GM12878 (cell line): ENCODE measurements at places on chromosomes 7 and 10. TPM values are rescaled to one million over a fixed set of nuclear protein-coding genes. Genes with fewer than 3 reads are reported as not detected.

- H3K27ac ChIP-seq, result no peak overlapping the region
- no peaks in the 10 kb centered on the region for H3K4me1 ChIP-seq
- DNase-seq, result no peak
- no peak overlapping the region for H3K4me3 ChIP-seq
- H3K27me3 ChIP-seq, result no peaks in the 10 kb centered on the region
Observed at GRCh38 chr7:118327174-118327573, 102.7 kb downstream of the ANKRD7 start.

DNA sequence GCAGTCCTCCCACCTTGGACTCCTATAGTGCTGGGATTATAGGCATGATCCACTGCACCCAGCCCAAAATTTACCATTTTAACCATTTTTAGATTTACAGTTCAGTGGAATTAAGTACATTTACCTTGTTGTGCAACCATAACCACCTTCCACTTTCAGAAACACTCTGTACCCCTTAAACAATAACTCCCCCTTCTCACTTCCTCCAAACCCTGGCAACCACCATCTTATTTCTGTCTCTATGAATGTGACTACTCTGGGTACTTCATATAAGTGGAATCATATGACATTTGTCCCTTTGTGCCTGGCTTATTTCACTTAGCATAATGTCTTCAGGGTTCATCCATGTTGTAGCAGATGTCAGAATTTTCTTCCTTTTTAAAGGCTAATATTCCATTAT lies 33.6 kb downstream of the SUFU start:
- DNase-seq, result peak; percentile 19

DNA sequence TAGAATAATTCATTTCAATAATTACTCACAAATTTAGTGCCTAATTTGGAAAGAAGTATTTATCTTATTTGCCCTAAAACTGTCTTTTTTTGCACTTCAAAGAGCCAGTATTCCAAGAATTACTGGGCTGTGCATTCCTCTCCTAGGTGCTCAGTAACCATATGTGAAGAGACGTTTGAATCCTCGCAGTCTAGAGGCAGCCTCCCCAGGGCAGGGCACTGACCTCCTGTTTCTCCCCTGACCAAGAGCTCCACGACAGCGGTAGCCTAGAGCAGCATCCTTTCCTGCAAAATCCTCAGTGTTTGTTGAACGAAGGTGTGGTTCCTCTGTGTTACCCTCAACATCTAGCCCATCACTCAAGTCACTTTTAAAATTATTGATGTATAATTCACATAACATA lies 113.1 kb downstream of the EEPD1 start:
- no peaks in the 10 kb centered on the region for H3K27me3 ChIP-seq
- H3K4me3 ChIP-seq, result no peak overlapping the region
- H3K36me3 ChIP-seq, result no peaks in the 10 kb centered on the region
- H3K4me1 ChIP-seq, result peaks cover 15% of the 10 kb centered on the region
- no peak for DNase-seq

GRCh38 chr7:6260291-6261187 lies 11.9 kb downstream of the CYTH3 start:
- H3K27me3 ChIP-seq, result no peaks in the 10 kb centered on the region
- no peak overlapping the region for H3K4me3 ChIP-seq
- H3K4me1 ChIP-seq, result peaks cover 17% of the 10 kb centered on the region
- peak overlapping the region; percentile 19; the same call in 1 of the 2 replicates for H3K27ac ChIP-seq
- DNase-seq, result no peak

- H3K27ac ChIP-seq, result no peak overlapping the region
- no peaks in the 10 kb centered on the region for H3K27me3 ChIP-seq
- no peak for DNase-seq
Observed at GRCh38 chr7:103679151-103680132, 233.4 kb upstream of the SLC26A5 start.

DNA sequence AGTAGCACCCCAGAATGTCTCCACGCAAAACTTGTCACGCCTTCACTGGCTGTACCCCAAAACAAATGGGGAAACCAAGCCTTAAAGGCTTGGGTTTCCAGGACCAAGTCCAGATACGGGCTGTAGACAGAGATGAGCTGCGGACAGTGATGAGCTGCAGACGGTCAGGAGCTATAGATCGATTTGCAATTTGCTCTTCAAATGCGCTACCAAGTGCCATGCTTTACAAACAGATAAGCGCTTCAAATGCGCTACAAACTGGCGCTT lies 658 bp upstream of the SGCE start:
- H3K27me3 ChIP-seq, result no peaks in the 10 kb centered on the region
- no peaks in the 10 kb centered on the region for H3K36me3 ChIP-seq
- H3K4me3 ChIP-seq, result peak overlapping the region; percentile 71
- no peak for DNase-seq
- H3K4me1 ChIP-seq, result no peaks in the 10 kb centered on the region; the same call in 1 of the 2 replicates

GRCh38 chr10:69172241-69172982 lies 7.6 kb upstream of the SUPV3L1 start:
- H3K4me1 ChIP-seq, result peaks cover 6% of the 10 kb centered on the region; the same call in 1 of the 2 replicates
- H3K4me3 ChIP-seq, result peak overlapping the region; percentile 9; the same call in 1 of the 2 replicates
- peak overlapping the region; percentile 16; the same call in 1 of the 2 replicates for H3K27ac ChIP-seq
- DNase-seq, result no peak

DNA sequence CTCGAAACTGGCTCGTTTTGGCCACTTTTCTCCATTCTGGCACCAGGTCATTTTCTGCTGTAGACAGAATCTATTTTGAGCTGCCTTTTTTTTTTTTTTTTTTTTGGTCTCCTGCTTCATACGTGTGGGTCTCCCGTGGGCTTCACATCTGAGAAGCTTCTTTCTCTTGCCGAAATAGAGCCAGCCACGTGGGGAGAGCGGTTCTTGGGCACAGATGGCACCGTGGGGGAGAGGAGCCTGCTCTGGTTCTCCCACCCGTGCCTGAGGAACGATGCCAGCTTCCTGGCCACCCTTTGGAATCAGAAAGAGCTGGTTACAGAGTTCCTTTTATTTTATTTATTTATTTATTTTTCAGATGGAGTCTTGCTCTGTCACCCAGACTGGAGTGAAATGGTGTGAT lies 48.7 kb upstream of the OCM2 start:
- no peak for DNase-seq
- H3K4me3 ChIP-seq, result no peak overlapping the region
- no peaks in the 10 kb centered on the region for H3K27me3 ChIP-seq
- no peaks in the 10 kb centered on the region for H3K36me3 ChIP-seq
- H3K27ac ChIP-seq, result no peak overlapping the region

GRCh38 chr7:138785587-138786437 lies 12.0 kb upstream of the TMEM213 start:
- no peaks in the 10 kb centered on the region for H3K36me3 ChIP-seq
- no peak overlapping the region for H3K4me3 ChIP-seq
- no peak for DNase-seq
- H3K27ac ChIP-seq, result no peak overlapping the region
- no peaks in the 10 kb centered on the region for H3K27me3 ChIP-seq

- no peaks in the 10 kb centered on the region for H3K36me3 ChIP-seq
- DNase-seq, result no peak
- H3K4me3 ChIP-seq, result no peak overlapping the region
- H3K27me3 ChIP-seq, result no peaks in the 10 kb centered on the region
- H3K27ac ChIP-seq, result no peak overlapping the region
Observed at GRCh38 chr7:151628846-151629604, 109.3 kb upstream of the RHEB start.

GRCh38 chr10:9140373-9140772 lies 1085.9 kb downstream of the GATA3 start:
- no peaks in the 10 kb centered on the region for H3K27me3 ChIP-seq
- H3K27ac ChIP-seq, result no peak overlapping the region
- no peaks in the 10 kb centered on the region for H3K36me3 ChIP-seq

DNA sequence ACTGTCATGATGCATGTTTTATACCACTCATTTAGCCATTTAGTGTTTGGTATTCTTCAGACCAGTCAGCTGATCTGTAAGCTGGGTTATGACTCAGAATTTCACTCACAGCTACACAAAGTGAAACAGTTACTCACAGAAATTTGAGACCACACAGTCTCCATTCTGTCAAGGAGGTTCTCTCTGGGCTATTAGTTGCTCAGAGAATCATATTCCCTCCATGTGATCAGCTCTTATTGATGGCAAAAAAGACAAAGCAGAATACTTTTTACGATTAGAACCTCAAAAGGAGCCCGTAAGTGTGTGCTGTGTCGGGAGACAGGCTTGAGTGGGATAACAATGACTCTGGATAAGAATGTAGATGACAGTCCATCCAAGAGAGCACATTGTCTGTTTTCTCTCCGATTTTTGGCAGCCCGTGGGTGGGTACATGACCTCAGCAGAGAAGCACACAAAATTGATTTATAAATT lies 277.6 kb upstream of the SORCS1 start:
- no peak overlapping the region for H3K4me3 ChIP-seq
- DNase-seq, result peak; percentile 68

DNA sequence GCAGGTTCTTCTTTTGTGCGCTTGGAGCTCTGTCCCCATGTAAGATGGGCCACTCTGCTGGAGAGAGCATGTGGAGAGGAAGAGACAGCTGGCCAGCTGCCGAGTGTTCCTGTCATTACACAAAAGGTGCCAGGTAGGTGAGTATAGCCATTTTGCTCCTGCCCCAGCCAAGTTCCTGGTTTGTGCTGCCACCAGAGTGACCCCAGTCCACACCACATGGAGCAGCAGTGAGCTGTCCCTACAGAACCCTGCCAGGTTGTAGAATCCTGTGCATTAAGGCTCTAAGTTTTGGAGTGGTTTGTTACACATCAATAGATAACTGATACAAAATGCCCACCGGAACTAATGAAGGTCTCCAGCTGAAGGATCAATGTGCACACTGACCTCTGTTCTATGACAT lies 84.6 kb upstream of the GHITM start:
- H3K27me3 ChIP-seq, result peaks cover 2% of the 10 kb centered on the region; the same call in 1 of the 2 replicates
- H3K4me1 ChIP-seq, result no peaks in the 10 kb centered on the region
- no peak for DNase-seq
- H3K27ac ChIP-seq, result no peak overlapping the region
- no peaks in the 10 kb centered on the region for H3K36me3 ChIP-seq
- H3K4me3 ChIP-seq, result no peak overlapping the region

GRCh38 chr7:30674876-30675275 lies 7.4 kb downstream of the CRHR2 start:
- peaks cover 2% of the 10 kb centered on the region for H3K27me3 ChIP-seq
- no peak overlapping the region for H3K4me3 ChIP-seq
- H3K27ac ChIP-seq, result no peak overlapping the region
- H3K36me3 ChIP-seq, result no peaks in the 10 kb centered on the region
- no peak for DNase-seq
- H3K4me1 ChIP-seq, result no peaks in the 10 kb centered on the region

- H3K27ac ChIP-seq, result no peak overlapping the region
- DNase-seq, result peak; percentile 15
- H3K27me3 ChIP-seq, result no peaks in the 10 kb centered on the region
Observed at GRCh38 chr7:19754521-19755116, 18.8 kb downstream of the TMEM196 start.

GRCh38 chr7:90025771-90026170 lies 128.5 kb upstream of the STEAP1 start:
- no peak overlapping the region for H3K4me3 ChIP-seq
- DNase-seq, result no peak
- no peaks in the 10 kb centered on the region for H3K36me3 ChIP-seq
- no peaks in the 10 kb centered on the region for H3K4me1 ChIP-seq

GRCh38 chr7:876972-877311 lies 588 bp downstream of the GET4 start:
- DNase-seq, result no peak
- H3K27ac ChIP-seq, result peak overlapping the region; percentile 59
- peaks cover 6% of the 10 kb centered on the region for H3K36me3 ChIP-seq
- peak overlapping the region; percentile 86 for H3K4me3 ChIP-seq
- no peaks in the 10 kb centered on the region; the same call in 1 of the 2 replicates for H3K4me1 ChIP-seq

DNA sequence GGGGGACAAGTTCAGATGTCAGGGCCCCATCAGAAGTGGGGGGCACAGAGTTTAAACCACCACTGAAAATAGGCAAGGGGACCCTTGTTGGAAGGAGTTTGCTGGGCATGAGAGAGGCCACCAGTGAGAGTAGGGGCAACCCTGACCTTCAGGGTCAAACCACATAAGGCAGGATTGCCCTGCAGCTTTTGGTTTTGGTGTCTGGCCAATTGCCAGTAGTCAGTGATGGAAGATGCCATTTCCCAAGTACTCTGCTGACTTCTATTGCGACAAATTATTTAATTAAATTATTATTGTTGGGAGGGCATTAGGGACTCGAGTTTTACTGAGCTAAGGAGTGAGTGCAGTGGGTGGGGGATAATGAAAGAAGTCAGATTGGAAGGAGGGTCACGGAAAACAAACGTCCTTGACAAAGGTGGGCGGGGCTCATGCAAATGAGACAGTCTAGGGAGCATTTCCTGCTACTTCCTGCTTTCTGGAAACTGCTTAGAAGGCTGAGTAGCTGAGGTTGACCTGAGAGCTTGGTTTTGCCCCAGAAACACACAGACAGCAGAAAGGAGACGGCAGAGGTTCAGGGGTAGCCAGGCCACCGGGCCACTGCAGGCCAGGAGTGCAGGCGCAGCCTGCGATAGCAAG lies 74.2 kb upstream of the ANLN start:
- no peak overlapping the region for H3K27ac ChIP-seq
- no peaks in the 10 kb centered on the region for H3K36me3 ChIP-seq
- DNase-seq, result no peak

DNA sequence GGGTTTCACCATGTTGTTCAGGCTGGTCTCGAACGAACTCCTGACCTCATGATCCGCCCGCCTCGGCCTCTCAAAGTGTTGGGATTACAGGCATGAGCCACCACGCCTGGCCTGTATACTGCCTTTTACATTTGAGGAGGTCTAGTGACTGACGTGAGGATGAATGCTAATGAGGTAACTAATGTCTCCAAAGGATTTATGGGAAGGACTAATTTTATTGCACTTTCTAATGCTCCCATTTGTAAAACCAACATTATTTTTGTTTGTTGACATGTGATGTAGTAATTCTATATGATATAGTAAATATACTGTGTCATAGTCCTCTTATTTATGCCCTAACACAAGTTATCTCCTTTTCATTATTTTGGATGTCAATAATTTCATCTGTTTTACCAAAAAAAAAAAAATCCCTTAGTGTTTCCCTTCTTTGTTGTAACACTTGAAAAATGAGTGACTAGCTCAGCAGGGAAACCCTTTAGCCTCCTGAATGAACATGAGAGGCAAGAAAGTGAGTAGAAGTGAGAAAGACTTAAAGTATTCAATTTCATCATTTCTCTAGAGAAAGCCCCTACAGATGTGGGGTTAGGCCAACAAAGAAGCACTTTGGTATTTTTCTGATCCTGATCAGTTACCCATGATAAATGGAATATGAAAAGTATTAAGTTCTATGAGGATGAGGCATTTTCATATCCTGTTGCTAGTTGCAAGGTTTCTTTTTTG lies 596.9 kb upstream of the PCDH15 start:
- H3K4me3 ChIP-seq, result no peak overlapping the region
- no peak overlapping the region for H3K27ac ChIP-seq
- H3K36me3 ChIP-seq, result no peaks in the 10 kb centered on the region
- no peaks in the 10 kb centered on the region for H3K4me1 ChIP-seq

GRCh38 chr10:74575191-74575720 lies 251.1 kb upstream of the KAT6B start:
- no peak overlapping the region for H3K4me3 ChIP-seq
- no peak overlapping the region for H3K27ac ChIP-seq
- no peaks in the 10 kb centered on the region for H3K4me1 ChIP-seq

- H3K4me1 ChIP-seq, result no peaks in the 10 kb centered on the region
- no peak for DNase-seq
- no peak overlapping the region for H3K4me3 ChIP-seq
- no peaks in the 10 kb centered on the region for H3K27me3 ChIP-seq
- H3K36me3 ChIP-seq, result no peaks in the 10 kb centered on the region
Observed at GRCh38 chr7:152931633-152932032, 172.1 kb downstream of the ACTR3B start.

Gene CALHM2
- 15.2 and 15.3 TPM in 2 replicates for total RNA-seq

Gene ZNHIT1
- 51.8 and 55.2 TPM in 2 replicates for total RNA-seq

Gene C1GALT1
- 10.6 and 11.2 TPM in 2 replicates for total RNA-seq

Gene ABCB1
- 2.5 and 2.6 TPM in 2 replicates for total RNA-seq

Gene C10orf95
- total RNA-seq, result 0.19 and 0.33 TPM in 2 replicates

Gene CALML5
- not detected in 2 replicates for total RNA-seq

Gene CPA4
- 0.18 and 0.37 TPM in 2 replicates for total RNA-seq

Gene UNC5B
- 0.08 and 0.11 TPM in 2 replicates for total RNA-seq

Gene ABCC2
- total RNA-seq, result 0.24 and 0.64 TPM in 2 replicates

Gene SUN3
- total RNA-seq, result not detected in 2 replicates
